Activated T-cell treated with anti-CD3 and anti-CD28 coated beads, Interleukin-2, amount 50 U/mL, for 72 hours (primary cell): ENCODE measurements at places on chromosomes 7 and 10. TPM values are rescaled to one million over a fixed set of nuclear protein-coding genes. Genes with fewer than 3 reads are reported as not detected.
A peak's percentile ranks its signal among the peaks of the same experiment; 100 is the strongest.

GRCh38 chr7:25358926-25359325 is 130.6 kb upstream of the NPVF start:
- no peak for DNase-seq

- DNase-seq, result no peak
These were observed 5.6 kb upstream of the RSU1 start for GRCh38 chr10:16822726-16823360.

DNA sequence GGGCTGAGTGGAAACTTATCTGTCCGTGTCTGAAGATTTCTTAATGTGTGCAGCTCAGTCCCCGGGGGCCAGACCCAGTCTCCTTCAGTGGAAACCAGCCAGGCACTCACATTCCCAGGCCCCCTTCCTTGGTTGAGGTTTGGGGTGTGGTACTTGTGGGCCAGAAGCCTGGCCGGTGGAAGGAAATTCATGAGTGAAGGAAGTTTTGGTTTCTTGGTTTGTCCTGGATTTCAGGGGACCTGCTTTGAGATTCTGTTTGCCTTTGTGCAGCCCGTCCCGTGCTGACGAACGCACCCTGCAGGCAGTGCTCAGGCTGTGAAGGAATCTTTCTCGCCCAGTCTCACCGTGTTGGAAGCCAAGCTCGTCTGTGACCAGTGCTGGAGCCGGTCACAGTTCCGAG is 2.9 kb downstream of the INPP5A start:
- no peak for DNase-seq

FAM180A gene
- total RNA-seq, result not detected

ZNF862 gene
- total RNA-seq, result 39.0 TPM

DNA sequence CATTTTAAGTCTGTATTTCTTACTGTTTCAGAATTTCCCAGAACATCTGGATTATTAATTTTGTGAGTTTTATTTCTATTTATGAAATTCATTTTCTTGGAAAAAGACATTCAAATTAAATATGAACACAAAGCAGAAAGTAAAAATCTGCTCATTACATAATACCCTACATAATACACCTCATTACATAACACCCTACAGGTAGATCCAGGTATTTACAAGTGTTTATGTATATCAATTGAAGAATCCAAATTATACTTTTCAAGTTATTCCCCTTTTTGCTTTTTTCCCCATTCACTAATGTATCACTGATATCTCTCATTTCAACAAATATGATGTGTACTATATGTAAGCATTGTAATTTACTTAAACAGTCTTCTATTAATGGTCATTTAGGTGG is 129.1 kb downstream of the USP6NL start:
- no peak for DNase-seq

DNA sequence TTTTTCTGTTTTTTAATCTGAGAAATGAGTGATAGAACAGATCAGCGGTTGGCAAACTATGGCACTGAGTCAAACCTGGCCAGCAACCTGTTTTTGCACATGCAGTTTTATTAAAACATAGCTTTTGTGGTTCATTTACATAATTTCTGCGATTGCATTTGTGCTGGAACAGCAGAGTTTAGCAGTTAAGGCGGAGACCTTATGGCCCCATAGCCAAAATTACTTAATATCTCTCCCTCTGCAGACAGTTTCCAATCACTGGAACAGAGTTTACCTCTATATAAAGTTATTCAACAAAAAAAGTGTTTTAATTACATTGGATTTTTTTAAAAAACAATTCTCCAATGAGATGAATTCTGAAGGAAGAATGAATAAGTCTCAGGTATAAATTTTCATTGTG is 212.1 kb downstream of the DGKB start:
- DNase-seq, result no peak

GRCh38 chr7:148500978-148501377 is 89.6 kb upstream of the C7orf33 start:
- no peak for DNase-seq

NPS gene
- not detected for total RNA-seq

SAMD9L gene
- 16.4 TPM for total RNA-seq

DNA sequence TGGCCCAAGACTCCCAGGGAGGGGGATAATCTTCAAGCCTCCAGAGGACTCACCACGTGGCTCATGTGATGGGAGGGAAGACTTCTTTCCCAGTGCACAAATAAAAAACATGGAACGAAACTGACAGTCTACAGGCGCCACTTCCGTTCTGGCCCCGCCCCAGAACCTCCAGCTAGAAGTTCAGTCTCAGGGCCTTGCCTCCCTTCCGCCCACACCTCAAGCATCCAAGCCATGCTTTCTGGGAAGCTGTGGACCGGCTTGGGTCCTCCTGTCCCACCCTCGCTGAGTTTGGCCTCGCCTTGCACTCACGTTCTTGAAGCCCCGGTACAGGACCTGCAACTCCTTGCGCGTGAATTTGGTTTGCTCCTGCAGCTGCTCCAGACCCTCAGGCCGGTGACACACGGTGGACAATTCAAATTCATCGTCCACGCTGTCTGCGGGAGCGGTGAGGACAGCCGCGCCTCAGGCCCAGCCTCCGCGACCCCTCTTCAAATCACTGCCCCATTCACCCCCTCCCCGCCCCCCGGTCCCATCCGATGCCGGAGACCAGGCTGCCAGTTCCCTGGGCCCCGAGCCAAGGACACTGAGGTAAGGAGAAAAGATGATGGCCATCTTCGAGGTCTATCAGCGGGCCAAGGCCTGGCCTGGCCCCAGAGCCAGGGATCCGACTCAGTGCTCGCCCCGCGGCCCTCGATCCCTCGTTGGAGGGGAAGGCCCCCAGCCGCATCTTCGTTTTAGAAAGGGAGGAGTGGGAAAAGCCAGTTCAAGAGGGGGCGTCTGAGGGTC is 10.7 kb upstream of the OGA start:
- DNase-seq, result no peak

TMEM120A gene
- 23.5 TPM for total RNA-seq

DNA sequence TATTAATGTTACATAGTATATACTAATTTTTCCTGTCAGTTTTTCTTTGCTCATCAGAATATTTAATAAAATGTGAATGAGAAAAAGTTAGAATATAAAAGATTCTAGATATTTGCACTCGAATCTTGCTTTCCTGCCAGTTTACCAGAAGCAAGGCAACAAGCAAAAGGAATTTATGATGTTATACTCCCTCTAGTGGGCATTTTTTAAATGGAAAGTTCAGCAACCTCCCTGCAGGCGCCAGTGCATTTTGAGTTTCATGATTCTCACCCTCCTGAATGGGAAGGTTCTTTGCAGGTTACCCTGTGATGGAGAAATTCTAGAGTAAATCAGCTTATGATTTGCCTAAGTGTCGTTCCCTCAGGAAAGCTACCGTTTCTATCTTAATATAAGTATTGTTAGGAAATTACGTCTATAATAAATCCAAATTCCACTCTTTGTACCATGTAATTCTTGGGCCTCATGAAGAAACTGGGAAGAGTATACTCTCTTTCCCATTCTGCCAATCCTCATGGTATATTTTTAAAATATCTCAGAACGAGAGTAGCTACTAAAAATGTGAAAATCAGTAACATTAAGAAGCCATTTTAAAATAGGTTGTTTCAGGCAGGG is 350.0 kb downstream of the CRPPA start:
- DNase-seq, result no peak

FAM237B gene
- total RNA-seq, result not detected

DNA sequence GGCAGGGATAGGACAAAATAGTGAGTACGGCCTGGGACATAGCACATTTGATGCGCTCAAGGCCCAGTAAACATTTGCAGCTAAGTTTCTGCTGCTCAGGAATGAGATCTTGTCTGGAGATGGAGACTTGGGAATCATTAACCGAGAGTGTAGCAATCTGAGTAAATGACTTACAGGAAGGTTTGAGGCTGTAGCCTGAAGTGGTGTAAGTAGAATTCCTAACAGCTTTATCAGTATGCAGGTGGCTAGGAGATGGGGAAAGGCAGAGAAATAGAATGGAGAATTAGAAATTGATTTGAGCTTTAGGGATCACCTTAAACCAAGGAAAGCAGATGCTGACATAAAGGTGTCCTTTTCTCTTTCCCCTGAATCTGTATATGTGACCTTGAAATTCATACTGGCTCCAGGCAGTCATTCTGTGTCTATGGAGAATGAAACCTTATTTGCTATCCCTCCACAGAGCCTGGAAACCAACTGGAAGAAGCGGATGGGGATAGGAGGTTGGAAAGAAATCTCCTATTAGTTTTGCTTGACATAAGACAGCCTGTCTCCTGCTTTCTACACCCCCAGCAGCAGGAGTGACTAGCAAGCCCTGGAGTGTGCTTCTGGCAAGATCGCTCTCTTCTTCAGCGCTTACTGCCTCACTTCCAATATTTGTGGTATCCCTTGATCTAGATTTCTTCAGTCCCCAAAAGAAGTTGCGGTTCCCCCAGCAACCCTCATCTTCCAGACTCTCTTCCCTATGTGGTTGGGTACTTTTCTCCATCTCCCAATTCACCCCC is 6.4 kb upstream of the PON2 start:
- no peak for DNase-seq

GRCh38 chr7:79593866-79594301 is 140.4 kb upstream of the MAGI2 start:
- DNase-seq, result no peak

CTNNA3 gene
- total RNA-seq, result 0.25 TPM

- DNase-seq, result no peak
These were observed 20.9 kb downstream of the PARP12 start for GRCh38 chr7:140041659-140042385.

TMEM196 gene
- total RNA-seq, result not detected

CRTAC1 gene
- not detected for total RNA-seq

GRCh38 chr10:103451091-103451813 is 918 bp downstream of the CALHM2 start:
- peak; percentile 51 for DNase-seq

DNA sequence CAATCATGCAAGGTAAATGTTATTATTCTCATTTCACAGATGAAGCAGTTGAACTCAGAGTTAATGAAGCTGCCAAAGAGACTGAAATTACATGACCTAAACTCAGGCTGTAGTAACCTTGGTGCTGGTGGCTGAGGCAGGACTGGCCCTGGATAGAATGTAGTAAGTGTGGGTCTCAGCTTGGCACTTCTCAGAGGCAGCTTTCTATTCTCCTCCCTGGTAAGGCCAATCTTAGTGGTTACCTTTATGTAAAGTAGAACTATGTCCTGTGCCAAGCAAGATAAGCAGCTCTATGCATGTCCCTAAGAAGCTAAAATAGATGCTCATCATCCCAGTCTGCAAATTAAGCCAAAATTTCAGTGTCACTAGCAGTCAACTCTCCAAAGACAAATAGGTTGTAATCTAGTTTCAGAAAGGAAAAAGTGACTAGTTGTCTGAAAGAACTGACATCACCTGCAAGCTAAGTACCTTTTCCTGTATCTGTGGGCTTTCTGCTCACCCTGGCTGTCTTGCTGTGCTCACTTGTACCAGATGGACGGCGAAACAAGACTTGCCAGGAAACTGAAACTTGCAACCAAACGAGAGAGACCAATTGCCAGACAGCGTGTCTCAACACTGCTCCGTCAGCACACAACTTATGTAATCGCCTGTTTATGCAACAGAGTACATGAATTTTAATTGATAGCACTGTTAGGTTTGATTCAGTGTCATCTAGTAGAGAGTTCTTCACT is 43.7 kb downstream of the CH25H start:
- peak; percentile 68 for DNase-seq

- DNase-seq, result no peak
These were observed 552.4 kb upstream of the KCND2 start for GRCh38 chr7:119720541-119720940.

DNA sequence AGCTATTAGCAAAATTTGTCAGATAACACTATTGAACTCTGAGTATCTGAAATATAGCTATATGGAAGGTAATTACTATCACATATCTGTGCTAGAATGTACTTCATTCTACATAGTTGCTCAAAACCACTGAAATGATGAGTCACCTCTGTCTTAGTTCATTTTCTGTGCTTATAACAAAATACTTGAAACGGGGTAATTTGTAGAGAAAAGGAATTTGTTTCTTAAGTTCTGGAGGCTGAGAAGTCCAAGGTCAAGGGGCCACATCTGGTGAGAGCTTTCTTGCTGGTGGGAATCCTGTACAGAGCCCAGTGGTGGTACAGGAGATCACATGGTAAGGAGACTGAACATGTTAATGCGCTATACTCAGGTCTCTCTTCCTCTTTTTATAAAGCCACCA is 41.9 kb upstream of the TNKS2 start:
- DNase-seq, result no peak

DNA sequence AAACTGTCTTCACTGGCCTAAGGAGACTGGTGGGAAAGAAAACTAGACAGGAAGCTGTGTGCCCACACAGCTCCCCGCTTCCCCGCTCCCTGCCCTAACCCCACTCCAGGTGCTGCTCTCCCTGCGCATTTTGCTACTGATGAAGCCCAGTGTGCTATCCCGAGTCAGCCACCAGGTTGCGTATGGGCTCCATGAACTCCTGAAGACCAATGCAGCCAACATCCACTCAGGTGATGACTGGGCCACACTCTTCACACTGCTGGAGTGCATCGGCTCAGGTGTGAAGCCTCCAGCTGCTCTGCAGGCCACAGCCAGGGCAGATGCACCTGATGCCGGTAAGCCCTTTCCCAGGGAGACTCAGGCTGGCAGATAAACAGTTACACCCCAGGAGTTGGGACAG is 20.3 kb upstream of the NFKB2 start:
- DNase-seq, result no peak

DNA sequence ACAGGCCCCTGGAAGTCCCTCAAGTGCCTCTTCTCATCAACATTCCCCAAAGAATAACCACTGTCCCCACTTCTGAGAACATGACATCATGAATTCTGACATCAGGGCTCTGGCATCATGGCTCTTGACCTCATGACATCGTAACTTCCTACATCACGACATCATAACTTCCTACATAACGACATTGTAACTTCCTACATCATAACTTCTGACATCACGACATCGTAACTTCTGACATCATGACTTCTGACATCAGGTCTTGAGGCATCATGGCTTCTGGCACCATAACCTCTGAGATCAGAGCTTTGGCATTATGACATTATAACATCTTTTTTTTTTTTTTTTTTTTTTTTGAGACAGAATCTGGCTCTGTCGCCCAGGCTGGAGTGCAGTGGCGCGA is 66.7 kb upstream of the FAM20C start:
- no peak for DNase-seq

DNA sequence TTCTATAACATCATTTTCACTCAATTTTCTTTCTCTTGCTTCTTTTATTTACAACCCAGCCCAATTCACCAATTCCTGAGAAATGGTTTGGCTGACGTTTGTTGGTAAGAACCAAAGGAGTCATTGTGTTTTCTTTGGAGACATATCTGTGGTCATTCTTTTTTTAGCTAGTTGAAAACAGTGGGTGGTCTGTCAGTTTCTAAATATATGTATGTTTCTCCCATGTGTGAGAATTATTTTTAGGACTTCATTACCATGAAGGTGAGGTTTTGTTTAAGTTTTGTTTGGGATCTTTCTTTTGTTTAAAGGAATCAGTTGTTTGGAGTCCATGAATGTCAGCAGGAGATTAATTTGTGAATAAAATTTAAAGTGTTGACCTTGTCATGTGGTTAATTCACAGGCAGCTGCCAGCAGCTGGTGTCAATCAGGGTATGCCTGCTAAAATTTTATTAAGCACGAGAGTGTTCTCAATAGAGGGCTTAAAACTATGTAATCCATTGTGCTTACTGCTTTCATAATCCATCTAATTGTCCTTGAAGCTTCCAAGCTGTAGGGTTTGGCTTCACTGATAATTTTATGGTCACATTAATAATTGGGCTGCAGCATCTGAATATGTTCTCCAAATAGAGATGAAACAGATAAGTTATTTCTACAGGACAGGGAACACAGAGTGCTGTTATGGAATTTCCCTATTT is 38.7 kb downstream of the INSYN2A start:
- DNase-seq, result no peak
